ENCODE measurements at places on chromosomes 2 and 18.

DNA sequence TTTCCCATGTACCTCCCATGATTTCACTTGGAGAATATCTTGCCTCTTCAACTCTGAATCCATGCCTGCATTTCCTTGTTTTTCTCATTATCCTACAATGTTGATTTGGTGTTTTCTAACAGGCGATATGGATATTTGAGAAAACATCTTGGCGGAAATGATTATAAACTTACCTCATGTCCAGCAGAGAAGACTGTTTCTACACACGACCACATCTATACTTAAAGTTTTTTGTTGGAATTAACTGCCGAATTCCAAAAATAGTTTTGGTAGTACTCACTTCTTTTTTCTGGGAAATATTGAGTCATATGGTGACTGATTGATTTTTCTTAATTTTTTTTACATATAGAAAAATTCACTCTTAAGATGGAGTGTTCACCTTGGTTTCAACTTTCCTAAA, 41.4 kb upstream of the TMEFF2 start:
- peak; percentile 35 for DNase-seq

DNA sequence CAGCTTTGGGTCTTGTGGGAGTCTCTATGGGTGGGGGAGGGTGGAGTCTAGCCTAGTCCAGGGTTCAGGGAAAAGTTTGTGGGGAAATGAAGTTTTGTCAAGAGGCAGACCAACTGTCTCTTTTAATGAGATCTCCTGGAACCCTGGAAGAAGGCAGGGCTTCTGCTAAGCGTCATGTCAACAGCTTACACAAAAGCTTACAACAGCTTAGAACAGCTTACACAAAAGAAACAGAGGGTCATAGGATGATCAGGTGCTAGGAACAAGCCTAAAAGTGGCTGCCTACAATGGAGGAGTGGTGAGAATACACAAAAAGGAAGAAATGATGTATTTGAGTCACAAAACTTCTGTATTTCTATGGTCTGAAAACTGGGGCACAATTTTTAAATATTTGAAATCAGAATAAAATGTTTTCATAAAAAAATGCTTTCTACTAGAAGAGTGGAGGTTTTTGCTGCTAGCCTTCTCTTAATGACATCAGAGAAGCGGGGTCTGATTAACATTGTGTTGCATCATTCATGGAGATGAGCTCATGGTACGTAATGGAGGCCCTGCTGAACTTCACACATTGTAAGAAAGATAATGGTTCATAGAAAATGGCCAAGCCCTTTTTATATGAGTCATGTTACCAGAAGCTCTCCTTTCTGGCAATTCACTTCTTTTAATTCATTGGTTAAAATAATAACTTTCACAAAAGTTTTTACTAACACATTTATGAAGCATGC, 351.0 kb downstream of the PIK3C3 start:
- DNase-seq = no peak

GRCh38 chr18:70197026-70197425, 8.5 kb downstream of the RTTN start:
- peak; percentile 13 for DNase-seq

DNA sequence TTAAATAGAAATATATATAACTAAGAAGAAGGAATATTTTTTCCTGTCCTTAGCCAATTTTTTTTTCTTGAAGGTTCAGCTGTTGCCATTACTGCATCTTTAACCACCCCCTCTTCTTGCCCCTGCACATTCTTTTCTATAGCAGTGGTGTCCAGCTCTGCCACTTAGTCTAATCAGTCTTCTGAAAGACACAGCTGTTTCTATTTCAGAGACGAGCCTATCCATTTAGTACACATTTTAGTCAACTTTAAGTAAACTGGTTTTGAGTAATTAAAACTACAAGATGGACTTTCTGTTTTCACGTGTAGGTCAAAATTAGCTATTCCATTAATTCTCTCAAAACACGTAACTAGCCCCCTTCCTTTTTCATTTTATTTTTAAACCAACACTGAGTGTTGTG, 21.0 kb downstream of the SPOPL start:
- no peak for DNase-seq

DNA sequence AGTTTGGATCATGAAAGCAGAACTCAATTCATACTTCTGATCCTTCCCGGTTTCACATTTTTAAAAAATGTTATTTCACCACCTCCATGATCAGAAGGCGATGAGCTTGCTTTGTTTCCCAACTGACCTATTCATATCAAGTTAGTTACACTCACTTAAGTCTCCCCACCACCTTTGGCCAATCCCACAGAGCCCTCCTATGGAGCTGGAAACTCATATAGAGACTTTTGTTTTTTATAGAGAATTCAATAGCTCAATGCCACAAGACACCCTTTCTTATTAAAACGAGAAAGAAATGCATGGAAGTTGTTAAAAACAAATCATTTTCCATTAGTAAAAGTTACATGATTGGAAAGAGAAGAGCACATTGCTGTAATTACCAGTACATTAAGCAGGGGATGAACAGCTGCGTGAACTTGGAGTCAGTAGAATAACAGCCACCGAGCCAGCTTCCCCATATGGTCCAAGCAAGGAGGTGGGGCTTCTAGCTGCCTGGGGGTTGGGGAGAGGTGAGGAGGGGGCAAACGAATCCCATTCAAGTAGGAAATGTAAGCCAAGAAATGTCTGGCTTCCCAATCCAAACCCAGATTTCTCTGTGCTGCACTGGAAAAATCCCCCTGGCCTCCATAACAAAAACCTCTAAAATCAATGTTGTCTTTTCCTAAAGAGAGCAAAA, 614.5 kb downstream of the IRS1 start:
- peak; percentile 65 for DNase-seq

DNA sequence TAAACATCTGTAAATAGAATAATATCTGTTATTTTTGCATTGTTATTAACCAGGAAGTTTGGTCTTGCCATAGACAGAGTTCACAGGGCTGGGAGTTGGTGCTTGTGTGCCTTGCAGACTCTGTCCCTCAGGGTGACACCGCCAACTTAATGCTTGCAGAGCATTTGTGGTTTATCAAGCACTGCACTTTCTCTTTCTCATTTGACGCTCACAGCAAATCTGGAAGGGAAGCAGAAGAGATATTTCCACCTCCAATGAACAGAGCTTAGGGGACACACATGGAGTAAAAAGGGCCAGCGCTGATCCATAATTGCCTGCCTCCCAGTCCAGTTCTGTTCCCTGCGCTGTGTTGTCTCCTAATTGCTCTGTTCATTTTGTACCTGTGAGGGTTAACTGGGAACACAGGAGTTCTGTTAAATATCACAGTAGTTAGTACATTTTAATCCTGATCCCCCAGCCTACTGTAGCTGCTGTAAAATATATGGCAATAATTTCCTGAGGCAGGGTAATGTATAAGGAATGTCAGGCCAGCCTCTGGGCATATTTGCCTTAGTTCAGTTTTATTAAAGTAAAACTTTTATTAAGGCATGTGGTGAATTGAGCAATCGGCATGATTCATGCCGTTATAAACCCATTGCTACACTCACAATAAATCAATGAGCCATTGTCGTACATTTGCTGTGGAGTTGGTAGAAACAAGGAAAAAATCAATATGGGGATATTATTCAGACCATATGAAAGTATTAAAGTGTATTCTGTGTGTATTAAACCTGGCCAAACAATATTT, 182.5 kb upstream of the OSR1 start:
- peak; percentile 94 for DNase-seq

DNA sequence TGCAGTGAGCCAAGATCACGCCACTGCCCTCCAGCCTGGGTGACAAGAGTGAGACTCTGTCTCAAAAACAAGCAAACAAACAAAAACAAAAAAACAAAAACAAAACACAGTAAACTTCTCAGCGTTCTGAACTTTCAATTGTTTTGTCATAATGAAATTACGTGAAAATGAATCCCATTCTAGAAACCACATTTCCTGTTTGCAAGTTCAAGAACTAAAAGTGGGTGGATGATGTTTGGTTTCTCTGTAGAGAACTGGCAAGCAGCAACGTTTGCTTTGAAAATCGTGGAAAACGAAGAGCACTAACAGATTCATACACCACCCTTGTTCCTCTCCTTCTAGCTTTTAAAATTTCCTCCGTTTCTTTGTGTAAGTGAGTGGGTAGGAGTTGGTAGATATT, 226.1 kb upstream of the LYPD1 start:
- no peak for DNase-seq

GRCh38 chr2:130808482-130809268, 28.0 kb upstream of the ARHGEF4 start:
- no peak for DNase-seq

DNA sequence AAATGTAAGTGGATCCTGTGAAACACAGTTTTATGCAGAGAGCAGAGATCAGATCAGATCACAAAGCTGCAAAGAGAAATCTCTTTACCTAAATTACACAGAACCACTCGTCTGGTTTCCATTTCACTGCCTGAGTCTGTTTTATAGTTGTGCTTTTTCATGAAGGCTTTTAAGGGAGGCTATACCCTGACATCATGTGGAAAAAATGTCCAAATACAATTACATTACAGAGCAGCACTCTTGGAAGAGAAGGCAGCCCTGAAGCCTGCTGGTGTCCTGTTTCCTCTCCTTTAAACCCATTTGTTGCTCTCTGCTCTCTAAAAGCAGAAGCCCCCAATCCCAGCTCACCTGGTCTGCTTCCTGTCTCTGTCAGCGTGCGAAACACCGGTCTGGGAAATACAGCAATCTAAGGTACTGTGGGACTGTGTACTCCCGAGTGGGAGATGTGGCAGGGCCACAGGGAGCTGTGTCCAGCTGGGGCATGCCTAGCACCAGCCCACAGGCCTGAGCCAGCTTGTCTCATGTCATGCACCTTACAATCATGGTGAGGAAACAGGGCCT, 24.8 kb upstream of the ZFP36L2 start:
- peak; percentile 82 for DNase-seq

DNA sequence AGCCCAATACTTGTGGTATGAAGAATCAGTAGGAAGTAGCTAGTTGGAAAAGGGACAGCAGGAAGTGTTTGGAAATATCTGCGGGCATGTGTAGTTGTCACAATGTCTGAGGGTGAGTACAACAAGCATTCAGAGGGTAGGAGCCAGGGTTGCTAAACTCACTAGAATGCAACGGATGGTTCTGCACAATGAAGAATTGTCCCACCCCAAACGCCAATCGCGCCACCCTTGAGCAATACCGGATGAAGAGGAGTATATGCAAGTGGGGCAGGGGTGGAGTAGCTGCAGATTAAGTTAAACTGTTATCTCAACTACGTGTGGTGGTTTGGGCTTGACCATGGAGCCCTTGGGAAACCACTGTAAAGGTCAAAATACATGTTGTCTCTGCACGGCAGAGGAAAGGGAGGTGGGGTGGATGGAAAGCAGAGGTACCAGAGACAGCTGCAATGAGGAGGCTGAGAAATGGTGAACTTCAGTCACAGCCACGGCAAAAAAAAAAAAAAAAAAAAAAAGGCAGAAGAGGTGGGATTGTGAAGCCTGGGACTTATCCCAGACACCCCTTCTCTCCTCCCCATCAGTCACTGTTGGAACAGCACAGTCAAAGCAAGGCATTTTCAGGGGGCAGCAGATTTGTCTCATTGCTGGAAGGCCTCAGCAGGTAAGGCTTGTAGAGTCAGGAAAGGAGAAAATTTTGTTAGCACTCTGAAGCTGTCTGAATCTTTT, 5.2 kb downstream of the CCL20 start:
- DNase-seq = no peak

- peak; percentile 51 for DNase-seq
These were observed 550 bp downstream of the MYL12B start for GRCh38 chr18:3262234-3263131.

DNA sequence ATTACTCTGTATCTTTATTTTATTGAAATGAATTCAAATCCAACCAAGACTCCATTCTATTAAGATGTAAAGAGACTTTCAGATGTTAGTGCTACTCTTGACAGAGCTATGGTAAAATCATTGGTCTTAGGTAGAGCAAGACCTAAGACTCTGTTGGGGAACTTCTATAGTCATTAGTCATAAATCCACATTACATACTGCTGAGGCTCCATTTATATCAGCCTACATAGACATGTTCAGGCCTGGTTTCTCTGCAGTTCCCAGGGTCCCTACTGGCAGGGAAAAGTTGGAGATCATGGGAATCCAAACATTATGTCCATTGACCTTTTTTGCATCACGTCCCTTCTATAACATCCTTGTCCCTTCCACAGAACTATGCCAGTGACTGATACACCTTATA, 580.4 kb upstream of the ZEB2 start:
- no peak for DNase-seq

DNA sequence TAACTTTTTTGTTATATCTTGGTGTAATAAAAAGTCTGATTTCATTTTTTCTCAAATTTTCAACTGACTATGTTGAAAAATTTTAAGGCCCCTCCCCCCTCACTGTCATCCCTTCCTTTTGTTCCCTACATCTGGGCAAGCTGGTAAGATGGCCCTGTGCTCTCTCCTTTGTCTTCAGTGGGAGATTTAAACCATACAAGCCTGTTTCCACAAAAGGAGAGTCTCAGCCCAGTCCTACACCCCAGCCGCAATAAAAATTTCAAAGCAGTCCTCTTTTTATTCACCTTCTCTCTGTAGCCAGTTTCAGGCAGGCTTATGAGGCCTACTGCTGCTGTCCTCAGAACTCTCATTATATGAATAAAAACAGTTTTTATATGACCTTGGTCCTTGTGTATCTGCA, 630.5 kb downstream of the CBLN2 start:
- DNase-seq = no peak

GRCh38 chr2:59909147-59909546, 644.3 kb downstream of the BCL11A start:
- DNase-seq = no peak

DNA sequence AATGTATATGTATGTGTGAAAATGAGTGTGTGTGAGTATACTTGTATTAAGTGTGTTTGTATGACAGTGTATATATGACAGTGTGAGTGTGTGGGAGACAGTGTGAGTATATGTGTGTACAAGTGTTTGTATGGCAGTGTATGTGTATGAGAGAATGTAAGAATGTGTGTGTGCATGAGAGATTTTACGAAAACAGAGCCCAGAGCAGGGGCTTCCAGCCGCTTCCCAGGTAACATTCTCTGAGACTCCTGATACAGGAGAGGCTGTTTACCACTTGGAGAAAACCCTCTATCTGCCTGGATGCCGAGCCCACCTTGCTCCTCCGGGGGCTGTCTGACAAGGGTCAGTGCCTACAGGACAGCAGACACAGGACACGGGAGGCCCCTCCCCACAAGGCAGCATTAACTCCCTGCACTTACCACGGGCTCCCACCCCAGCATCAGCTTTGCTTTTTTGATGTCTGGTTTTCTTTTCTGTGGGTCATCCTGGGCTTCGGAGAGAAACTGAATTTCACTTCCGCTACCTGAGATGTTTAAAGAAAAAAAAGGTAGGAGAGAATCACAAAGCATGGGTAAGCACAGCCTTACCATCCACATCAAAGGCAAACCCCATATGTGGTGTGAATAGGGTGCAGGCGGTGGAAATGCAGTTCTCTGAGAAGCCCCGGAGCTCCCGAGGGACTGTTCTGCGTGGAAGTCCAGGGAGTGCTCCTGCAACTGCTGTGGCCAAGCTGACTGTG, 97.6 kb downstream of the UXS1 start:
- no peak for DNase-seq

DNA sequence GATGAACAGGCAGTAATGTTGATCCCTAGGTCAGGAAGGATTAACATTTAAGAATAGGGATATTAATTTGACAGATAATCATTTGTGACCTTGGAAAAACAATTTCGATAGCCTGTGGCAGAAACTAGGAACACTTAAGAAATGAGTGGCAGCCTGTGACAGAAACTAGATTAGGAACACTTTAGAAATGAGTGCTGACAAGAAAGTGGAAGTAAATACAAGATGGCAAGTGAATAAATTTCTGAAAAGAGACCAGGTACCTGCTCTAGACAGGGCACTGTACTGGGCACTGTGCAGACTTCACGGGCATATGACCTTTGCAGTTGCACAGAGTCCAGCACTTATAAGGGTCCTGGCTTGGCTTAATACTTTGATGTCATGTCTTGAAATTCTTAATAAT, 5.5 kb upstream of the HNRNPA3 start:
- DNase-seq = no peak

GRCh38 chr2:15772086-15772595, 168.2 kb upstream of the MYCN start:
- DNase-seq = no peak
